Stimulated activated CD8-positive, alpha-beta memory T cell treated with anti-CD3 and anti-CD28 coated beads, Interleukin-7, amount 100 ng/mL, for 48 hours (primary cell): ENCODE measurements at places on chromosomes 5 and 9.

- no peak for DNase-seq
Measured at GRCh38 chr5:130116972-130117371, 212.7 kb downstream of the CHSY3 start.

- peak; percentile 57 for DNase-seq
Measured at GRCh38 chr9:134407121-134407779, 81.0 kb downstream of the RXRA start.

- no peak for DNase-seq
Measured at GRCh38 chr9:130862747-130863146, 27.7 kb downstream of the ABL1 start.

GRCh38 chr9:19104515-19105282 lies 2.0 kb upstream of the HAUS6 start:
- no peak for DNase-seq

DNA sequence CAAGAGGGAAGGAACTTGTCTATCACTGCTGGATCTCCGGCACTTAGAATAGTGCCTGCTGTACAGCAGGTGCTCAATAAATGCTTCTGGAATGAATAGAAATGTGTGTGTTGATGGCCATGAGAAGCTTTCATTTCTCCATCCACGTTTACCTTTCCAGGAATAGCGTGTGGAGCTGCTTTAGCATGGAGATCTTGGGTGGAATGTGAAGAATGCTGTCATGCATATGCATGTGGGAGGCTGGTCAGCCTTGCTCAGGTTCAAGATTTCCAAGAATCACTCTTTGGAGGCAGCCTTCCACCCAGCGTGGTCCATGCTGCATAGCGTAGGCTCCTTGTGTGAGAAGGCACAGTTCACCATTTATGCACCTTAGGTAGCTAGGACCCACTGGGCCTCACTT lies 19.2 kb downstream of the COL15A1 start:
- DNase-seq = no peak

GRCh38 chr9:112784020-112784785 lies 33.6 kb downstream of the SNX30 start:
- DNase-seq = no peak

DNA sequence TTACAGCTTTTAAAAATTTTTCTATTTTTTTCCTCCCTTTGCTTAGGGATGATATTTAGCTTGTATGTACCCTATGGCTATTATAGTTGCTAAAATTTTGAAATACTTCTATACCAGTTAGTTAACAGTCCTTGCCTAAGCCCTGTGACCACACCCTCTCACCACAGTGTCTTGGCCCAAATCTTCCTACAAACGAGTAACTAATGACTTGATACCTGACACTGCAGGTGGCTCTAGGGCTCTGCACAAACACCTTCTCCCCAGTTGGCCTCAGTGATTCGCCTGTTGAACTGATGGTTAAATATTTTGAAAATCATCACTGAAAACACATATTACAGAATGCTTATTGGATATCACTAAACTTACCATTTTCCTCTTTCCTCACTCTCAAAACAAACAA lies 449.6 kb upstream of the CHD1 start:
- no peak for DNase-seq

- no peak for DNase-seq
Measured at GRCh38 chr9:134329886-134330285, 3.6 kb downstream of the RXRA start.

DNA sequence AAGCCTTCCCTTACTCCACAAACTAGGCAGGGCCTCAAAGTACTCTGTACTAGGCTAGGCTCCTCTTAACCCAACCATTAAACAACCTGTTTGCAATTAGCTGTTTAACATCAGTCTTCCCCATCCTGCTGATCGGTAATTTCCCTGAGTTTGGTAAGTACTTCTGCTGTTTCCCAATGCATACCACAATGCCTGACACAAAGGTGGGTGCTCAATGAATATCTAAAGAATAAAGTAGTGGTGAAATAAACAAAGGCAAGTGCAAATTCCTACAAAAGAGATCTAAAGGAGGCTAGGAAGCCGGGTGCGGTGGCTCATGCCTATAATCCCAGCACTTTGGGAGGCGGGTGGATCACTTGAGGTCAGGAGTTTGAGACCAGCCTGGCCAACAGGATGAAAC lies 25.0 kb downstream of the FBXW2 start:
- DNase-seq = no peak

- DNase-seq = no peak
Measured at GRCh38 chr5:136905571-136905970, 540.2 kb upstream of the TRPC7 start.

DNA sequence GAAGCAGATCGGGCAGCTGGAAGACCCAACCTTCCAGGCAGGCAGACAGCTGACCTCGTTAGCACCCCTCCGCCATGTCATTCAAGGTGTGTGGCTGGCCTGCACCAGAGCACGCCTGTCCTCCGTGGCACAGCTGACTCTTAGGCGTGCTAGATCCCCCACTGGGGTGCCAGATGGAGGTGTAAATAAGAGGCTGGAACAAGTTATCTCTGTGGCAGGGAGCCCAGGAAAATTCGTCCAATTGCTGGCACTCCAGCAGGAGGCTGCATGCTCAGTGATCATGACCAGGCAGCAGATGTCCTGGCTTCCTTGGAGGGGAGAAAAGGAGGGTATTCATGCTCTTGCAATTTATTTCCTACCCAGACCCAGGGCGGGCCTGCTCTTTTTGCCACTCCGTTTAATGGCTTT lies 7.8 kb upstream of the ALDOB start:
- DNase-seq = no peak

DNA sequence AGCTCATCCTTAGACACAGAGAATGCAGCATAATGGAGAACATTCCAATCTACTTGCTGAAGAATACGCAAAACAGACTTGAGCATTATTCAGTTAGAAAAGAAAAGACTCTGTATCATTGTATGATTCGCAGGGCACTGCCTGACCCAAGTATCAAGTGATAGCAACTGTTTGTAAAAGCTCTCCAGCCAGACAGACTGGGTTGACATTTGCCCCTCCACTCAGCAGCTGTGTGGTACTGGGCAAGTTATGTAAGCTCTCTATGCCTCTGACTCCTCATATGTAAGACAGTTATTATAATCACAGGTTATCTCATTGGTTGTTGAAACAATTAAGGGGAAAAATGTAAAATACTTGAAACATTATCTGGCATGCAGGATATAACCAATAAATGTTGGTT lies 505.0 kb downstream of the ELAVL2 start:
- no peak for DNase-seq

DNA sequence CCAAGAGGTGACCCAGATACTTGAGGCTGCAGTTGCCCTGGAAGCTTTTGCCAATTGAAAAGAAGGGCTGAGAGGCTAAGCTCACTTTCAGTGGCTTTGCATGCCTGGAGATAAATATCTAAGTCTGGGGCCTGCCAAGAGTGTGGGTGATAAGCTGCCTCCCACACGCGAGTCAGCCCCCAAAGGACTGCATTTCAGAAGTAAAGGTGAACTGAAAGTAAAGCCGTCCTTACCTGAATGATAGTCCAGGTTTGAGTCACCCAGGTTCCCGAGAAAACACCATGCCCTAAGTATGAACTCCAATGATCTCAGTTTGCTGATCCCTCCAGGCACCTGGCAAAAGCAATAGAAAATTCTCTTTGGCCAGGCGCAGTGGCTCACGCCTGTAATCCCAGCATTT lies 22.5 kb upstream of the N4BP3 start:
- no peak for DNase-seq

- DNase-seq = no peak
Measured at GRCh38 chr9:18660001-18660400, 186.0 kb downstream of the ADAMTSL1 start.

GRCh38 chr5:137570070-137570469 lies 70.9 kb upstream of the SPOCK1 start:
- no peak for DNase-seq

GRCh38 chr9:137744632-137745183 lies 125.9 kb downstream of the EHMT1 start:
- DNase-seq = no peak

- DNase-seq = no peak
Measured at GRCh38 chr9:110156902-110157301, 51.1 kb downstream of the C9orf152 start.

GRCh38 chr5:465591-466403 lies 22.8 kb downstream of the EXOC3 start:
- DNase-seq = no peak

- no peak for DNase-seq
Measured at GRCh38 chr9:84711936-84712335, 42.4 kb downstream of the NTRK2 start.

DNA sequence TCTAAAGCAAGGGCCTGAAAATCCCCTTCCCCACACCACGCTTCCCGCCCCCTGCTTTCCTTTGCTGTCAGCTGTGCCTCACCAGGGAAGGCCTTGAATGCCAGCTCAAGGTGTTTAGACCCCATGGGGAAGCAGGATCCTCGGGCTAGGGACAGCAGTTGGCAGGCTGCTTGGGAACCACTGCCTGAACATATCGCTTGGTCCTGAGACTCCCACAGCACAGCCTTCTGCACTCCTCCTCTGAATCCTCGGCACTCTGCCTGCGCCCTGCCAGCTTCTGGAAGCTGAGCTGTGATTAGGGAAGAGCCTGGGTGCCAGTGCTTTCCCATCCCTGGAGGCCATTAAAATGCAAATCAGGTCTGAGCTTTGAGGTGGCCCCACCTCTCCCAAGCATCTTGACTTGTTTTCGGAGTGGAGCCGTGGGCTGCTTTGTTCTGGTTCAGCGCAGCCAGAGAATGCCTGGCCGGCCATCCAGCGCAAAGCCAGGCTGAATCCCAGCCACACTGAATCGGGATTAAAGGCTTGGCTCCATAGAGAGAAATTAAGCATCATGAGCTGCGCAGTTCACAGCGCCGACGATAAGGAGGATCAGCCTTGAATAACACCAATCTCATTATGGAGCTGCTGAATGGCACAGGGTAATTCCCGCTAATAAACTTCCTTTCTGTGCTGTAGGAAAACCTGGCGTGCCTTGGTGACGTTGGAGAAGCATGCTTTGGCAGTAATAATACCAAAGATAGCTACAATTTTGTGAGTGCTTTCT lies 40.0 kb downstream of the AMBP start:
- DNase-seq = no peak

DNA sequence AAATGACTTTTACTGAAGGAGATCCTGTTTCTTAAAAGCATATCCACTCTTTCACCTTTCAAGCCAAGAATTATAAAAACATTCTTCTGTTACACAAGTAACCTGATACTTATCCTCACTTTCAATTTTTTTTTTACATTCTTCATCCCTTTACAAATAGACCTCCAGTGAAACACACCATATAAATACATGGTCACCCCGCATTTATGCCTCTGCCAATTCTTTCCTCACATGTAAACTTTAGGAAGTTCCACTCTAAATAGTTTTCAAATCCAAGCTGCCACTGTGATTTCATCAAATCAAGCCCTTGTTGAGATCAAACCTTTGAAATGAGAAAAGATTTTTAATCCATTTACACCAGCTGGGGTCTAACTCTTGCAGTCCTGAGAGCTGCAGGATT lies 40.0 kb downstream of the GAS1 start:
- no peak for DNase-seq

DNA sequence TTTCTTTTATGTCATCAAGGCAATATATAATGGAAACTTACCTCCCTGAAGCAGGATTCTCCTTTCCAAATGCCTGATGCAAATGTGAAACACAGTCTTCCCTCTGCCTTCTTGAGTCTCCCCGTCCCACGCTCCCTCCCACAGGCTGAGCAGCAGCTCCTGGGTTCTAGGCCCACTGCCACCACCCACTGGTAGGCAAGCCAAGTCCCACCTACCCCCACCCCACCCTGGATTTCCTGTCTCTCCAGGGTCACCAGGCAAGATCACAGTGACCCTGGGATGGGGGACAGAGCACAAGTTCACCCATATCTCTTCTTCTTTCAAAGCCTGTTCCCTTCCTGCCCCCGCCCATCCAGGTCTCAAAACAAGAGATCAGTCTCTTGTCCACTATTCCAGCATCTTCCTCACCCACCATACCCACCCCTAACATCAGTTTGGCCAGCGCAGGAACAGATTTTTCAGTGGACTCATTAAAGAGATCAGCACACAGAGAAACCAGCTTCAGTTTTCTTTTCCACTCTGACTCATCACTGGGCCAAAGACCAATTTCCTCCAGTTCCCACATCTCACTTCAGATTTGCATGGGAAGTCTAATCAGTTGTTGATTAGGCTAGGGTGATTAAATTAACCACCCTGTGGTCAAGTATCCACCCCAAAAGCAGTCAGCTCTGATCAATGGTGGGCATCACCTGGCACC lies 151.5 kb downstream of the ACTL7B start:
- DNase-seq = no peak

- no peak for DNase-seq
Measured at GRCh38 chr9:12425878-12426864, 267.0 kb upstream of the TYRP1 start.

GRCh38 chr9:129998491-129999140 lies 44.4 kb downstream of the FNBP1 start:
- no peak for DNase-seq

DNA sequence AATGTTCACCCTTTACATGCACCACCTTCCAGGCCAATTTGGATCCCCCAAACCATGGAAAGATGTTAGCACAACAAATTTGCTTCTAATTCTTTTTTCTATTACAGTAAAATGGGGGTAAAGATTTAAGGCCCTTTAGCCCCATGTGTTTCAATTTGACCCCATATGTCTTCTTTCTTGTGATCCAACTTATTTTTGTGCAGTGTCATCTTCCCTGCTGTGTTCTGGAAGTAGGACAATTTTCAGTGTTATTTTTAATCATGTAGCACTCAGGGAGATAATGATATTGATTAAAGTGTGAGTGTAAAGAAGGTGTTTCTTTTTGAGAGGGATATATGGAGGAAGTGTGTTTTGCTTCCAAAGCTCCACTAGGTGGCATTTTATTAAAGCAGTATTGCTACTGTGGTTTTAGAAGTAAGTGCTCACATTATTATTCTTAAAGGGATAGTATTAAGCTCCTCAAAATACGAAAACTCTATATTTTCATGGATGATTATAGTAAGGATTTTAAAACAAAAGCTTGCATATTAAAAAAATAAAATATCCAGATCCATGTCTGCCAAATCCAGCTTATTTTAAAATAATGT lies 118.7 kb upstream of the ATP10B start:
- no peak for DNase-seq

GRCh38 chr9:133792721-133793470 lies 54.7 kb upstream of the SARDH start:
- no peak for DNase-seq

DNA sequence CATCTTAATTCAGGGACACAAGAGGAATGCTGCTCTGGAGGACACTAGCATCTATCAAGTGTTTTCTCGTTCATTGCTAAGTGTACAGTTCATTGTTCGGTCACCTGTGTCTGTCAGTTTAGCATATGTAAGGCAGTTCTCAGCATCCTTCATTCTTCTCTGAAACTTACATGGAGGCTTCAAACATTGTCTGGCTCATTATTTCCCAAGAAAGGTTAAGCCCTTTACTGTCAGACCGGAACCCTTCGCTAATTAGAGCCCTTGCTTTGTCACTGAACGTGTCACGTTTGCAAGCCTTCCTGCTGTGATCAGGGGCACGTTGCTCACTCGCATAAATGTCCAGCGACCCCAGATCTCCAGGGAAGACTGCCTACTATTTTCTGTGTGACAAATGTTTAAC lies 62.3 kb upstream of the RIOK2 start:
- DNase-seq = no peak

- DNase-seq = no peak
Measured at GRCh38 chr5:107257885-107258520, 412.7 kb downstream of the EFNA5 start.
